ENCODE measurements at places on chromosomes 4 and X. TPM values are rescaled to one million over a fixed set of nuclear protein-coding genes. Genes with fewer than 3 reads are reported as not detected.

GRCh38 chr4:76457885-76458284 lies 22.9 kb downstream of the SHROOM3 start:
- H3K27me3 ChIP-seq, result peaks cover 18% of the 10 kb centered on the region
- H3K4me3 ChIP-seq, result no peak overlapping the region
- peaks cover 2% of the 10 kb centered on the region for H3K36me3 ChIP-seq
- H3K27ac ChIP-seq, result no peak overlapping the region

GRCh38 chr4:8269535-8270417 lies at the start of gene HTRA3:
TSS of gene HTRA3 (plus strand) at chr4:8269754. CDS start at chr4:8269969, 215 bp downstream.
- no peak within 1 kb of the TSS for H3K27ac ChIP-seq
- no peaks in the 10 kb centered on the region for H3K36me3 ChIP-seq
- DNase-seq, result no peak
- no peaks in the 10 kb centered on the region for H3K4me1 ChIP-seq

DNA sequence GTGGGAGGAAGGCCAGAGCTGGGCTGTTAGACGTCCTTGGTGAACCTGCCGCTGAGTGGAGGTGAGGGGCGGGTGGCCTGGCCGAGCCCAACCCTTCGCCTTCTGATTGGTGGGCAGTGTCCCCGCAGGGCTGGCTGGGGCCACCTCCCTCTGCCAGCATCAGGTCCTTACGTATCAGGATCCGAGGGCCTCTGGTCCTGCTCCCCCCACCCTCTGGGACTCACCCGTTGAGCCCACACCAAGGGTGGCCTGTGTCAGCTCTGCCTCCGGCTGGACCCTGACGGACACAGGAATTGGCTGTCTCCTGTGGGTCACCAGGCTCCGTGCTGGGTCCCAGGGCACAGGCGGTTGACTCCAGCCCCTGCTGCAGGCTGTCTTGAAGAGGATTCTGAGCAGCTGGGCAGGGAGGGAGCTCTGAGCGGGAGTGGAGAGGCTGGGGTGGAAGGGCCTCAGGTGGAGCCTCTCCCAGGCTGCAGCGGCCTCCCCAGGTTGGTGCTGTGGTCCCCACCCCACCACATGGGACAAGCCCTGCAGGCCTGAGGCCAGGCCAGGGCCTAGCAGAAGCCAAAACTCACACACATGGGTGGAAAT lies 58.4 kb upstream of the NKX1-1 start:
- H3K4me1 ChIP-seq, result no peaks in the 10 kb centered on the region
- no peak overlapping the region for H3K4me3 ChIP-seq
- no peak overlapping the region for H3K27ac ChIP-seq
- H3K36me3 ChIP-seq, result no peaks in the 10 kb centered on the region
- DNase-seq, result no peak
- H3K27me3 ChIP-seq, result peaks cover 12% of the 10 kb centered on the region

- H3K27ac ChIP-seq, result no peak overlapping the region
- no peak for DNase-seq
- H3K4me1 ChIP-seq, result no peaks in the 10 kb centered on the region
- no peak overlapping the region for H3K4me3 ChIP-seq
- H3K36me3 ChIP-seq, result no peaks in the 10 kb centered on the region
These were observed 31.6 kb upstream of the MAML3 start for GRCh38 chr4:140185412-140186081.

- no peak for DNase-seq
- no peaks in the 10 kb centered on the region for H3K36me3 ChIP-seq
- no peaks in the 10 kb centered on the region for H3K27me3 ChIP-seq
- no peak overlapping the region for H3K27ac ChIP-seq
- no peak overlapping the region for H3K4me3 ChIP-seq
- H3K4me1 ChIP-seq, result no peaks in the 10 kb centered on the region
These were observed 110.3 kb downstream of the AREG start for GRCh38 chr4:74555231-74555630.

GRCh38 chr4:179762840-179763239 lies 2320.6 kb upstream of the AGA start:
- H3K36me3 ChIP-seq, result no peaks in the 10 kb centered on the region
- no peak overlapping the region for H3K4me3 ChIP-seq
- no peaks in the 10 kb centered on the region for H3K27me3 ChIP-seq
- H3K4me1 ChIP-seq, result no peaks in the 10 kb centered on the region

- H3K36me3 ChIP-seq, result no peaks in the 10 kb centered on the region
- no peak for DNase-seq
- no peak overlapping the region for H3K27ac ChIP-seq
- no peaks in the 10 kb centered on the region for H3K4me1 ChIP-seq
These were observed 72.9 kb upstream of the PPP2R3B start for GRCh38 chrX:459611-460010.

Gene RTL9
- total RNA-seq, result 0.14 TPM

DNA sequence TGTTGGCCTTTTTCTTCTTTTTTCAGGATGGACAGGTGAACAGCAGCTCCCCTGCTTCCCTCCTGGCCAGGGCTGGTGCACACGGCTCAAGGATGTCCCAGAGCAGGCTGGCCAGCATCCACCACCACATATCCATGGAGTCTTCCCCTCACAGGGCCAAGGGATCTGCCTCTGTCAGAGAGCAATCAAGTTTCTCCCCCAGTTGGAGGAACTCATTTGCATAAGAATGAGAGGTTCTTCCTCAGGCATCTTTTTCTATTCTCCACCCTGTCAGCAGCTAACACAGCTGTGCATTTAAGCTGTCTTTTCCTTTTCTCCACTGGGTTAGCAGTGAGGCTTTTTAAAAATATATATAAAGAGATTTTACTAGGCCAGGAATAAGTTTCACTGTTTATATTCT lies 143.8 kb downstream of the ANAPC10 start:
- DNase-seq, result no peak
- H3K36me3 ChIP-seq, result peaks cover 16% of the 10 kb centered on the region
- no peaks in the 10 kb centered on the region for H3K4me1 ChIP-seq
- no peaks in the 10 kb centered on the region for H3K27me3 ChIP-seq
- H3K4me3 ChIP-seq, result no peak overlapping the region
- no peak overlapping the region for H3K27ac ChIP-seq

GRCh38 chr4:11635342-11635741 lies 206.6 kb upstream of the HS3ST1 start:
- no peaks in the 10 kb centered on the region for H3K36me3 ChIP-seq
- no peak overlapping the region for H3K27ac ChIP-seq
- H3K27me3 ChIP-seq, result no peaks in the 10 kb centered on the region
- no peak for DNase-seq
- H3K4me3 ChIP-seq, result no peak overlapping the region
- H3K4me1 ChIP-seq, result no peaks in the 10 kb centered on the region

- no peak for DNase-seq
- no peaks in the 10 kb centered on the region for H3K27me3 ChIP-seq
- no peak overlapping the region for H3K27ac ChIP-seq
These were observed 158.5 kb upstream of the HCCS start for GRCh38 chrX:10952619-10953018.

DNA sequence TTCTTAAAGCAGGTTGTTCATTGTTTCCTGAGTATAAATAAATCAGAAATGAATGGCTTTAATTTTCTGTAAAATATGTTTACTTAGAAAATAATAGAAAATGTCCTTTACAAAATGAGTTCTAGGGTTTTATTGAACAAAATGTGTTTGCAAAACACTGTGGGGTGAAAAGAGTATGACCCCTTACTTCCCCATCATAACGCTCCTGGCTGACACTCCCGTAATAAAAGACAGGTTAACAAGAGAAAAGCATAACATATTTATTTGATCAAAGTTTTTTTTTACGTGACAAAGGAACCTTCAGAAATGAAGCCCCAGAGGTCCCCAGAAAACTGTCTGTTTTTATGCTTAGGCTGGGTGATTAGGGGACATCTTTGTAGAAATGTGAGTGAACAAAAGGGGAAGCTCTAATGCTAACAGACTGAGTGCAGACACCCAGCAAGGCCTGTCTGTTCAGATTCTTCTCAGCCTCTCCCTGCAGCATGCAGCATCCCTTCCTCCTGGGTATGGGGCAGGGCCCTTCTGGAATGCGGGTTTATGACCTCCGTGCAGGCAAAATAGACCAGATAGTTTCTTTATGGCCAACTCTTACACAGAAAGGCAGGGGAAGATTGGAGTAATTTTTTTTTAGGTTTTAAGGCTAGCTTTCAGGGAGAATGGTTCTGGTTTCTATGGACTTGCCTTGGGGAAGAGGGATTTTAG lies 26.1 kb downstream of the ZFP42 start:
- no peaks in the 10 kb centered on the region for H3K4me1 ChIP-seq
- H3K27me3 ChIP-seq, result peaks cover 4% of the 10 kb centered on the region
- H3K27ac ChIP-seq, result no peak overlapping the region
- peaks cover 2% of the 10 kb centered on the region for H3K36me3 ChIP-seq
- DNase-seq, result no peak

DNA sequence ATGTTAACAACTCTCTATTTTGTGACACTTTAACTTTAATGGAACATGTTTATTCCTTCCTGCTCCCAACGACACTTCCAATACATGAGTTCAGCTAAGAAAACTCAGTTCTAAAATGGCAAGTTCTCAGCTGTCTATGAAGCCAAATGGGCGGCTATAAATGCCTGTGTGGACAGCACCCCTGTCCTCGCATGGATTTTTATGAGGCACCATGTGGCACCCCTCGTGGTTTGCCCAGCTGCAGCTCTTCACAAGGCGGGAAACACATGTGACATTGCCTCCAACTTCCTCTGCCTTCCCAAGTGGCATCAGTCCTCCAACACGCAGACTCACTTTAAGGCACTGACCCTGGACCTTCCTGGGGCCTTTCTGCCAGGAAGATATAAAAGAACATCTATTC lies 48.0 kb downstream of the SH3RF1 start:
- H3K4me3 ChIP-seq, result no peak overlapping the region
- H3K36me3 ChIP-seq, result no peaks in the 10 kb centered on the region
- no peak overlapping the region for H3K27ac ChIP-seq
- no peak for DNase-seq

DNA sequence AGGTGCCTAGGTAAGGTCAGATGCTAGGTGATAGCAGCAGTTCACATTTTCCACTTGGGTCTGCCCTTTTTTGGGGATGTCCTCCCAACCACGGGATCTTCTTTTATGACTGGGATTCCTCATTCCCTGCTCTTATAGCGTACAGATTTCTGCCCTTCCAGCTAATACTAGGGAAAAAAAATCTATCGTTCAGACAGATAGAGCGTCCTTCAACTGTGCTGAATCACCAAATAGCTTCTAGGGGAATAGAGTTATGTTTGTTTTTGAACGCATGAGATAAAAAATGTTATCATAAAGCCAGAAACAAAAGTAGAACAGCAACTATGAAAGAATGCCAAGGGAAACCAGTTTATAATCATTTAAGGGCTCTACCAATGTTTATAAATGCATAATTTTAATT lies 13.0 kb downstream of the RAP2C start:
- H3K4me3 ChIP-seq, result no peak overlapping the region
- H3K27me3 ChIP-seq, result peaks cover 18% of the 10 kb centered on the region
- no peak overlapping the region for H3K27ac ChIP-seq
- DNase-seq, result no peak
- H3K36me3 ChIP-seq, result peaks cover 10% of the 10 kb centered on the region

- H3K4me3 ChIP-seq, result no peak overlapping the region
- H3K36me3 ChIP-seq, result peaks cover 4% of the 10 kb centered on the region
- H3K4me1 ChIP-seq, result no peaks in the 10 kb centered on the region
- no peak overlapping the region for H3K27ac ChIP-seq
- H3K27me3 ChIP-seq, result peaks cover 25% of the 10 kb centered on the region
These were observed 414.8 kb downstream of the OPHN1 start for GRCh38 chrX:68018248-68019203.

- no peaks in the 10 kb centered on the region for H3K36me3 ChIP-seq
- no peak overlapping the region for H3K4me3 ChIP-seq
- peaks cover 22% of the 10 kb centered on the region for H3K4me1 ChIP-seq
- peaks cover 19% of the 10 kb centered on the region for H3K27me3 ChIP-seq
These were observed 249.6 kb downstream of the OPHN1 start for GRCh38 chrX:68183612-68184214.

DNA sequence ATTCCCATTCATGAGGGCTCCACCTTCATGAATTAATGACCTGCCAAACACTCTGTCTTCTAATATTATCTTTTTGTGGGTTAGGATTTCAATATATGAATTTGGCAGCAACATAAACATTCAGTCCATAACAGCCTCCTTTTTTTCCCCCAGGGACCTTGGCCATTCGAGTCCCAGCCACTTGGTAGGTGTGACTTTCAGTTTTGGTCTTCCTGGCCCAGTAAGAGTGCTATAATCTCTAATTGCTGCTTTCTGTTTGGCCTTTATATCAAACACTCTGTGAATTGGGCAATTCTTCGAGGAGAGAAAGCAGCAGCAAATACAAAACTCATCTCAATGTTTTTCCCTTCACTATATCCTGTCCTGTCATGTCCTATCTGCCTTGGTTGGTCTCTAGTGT lies 12.4 kb upstream of the RADX start:
- no peak for DNase-seq
- peaks cover 59% of the 10 kb centered on the region for H3K27me3 ChIP-seq
- no peak overlapping the region for H3K27ac ChIP-seq
- no peaks in the 10 kb centered on the region for H3K36me3 ChIP-seq
- no peaks in the 10 kb centered on the region for H3K4me1 ChIP-seq

DNA sequence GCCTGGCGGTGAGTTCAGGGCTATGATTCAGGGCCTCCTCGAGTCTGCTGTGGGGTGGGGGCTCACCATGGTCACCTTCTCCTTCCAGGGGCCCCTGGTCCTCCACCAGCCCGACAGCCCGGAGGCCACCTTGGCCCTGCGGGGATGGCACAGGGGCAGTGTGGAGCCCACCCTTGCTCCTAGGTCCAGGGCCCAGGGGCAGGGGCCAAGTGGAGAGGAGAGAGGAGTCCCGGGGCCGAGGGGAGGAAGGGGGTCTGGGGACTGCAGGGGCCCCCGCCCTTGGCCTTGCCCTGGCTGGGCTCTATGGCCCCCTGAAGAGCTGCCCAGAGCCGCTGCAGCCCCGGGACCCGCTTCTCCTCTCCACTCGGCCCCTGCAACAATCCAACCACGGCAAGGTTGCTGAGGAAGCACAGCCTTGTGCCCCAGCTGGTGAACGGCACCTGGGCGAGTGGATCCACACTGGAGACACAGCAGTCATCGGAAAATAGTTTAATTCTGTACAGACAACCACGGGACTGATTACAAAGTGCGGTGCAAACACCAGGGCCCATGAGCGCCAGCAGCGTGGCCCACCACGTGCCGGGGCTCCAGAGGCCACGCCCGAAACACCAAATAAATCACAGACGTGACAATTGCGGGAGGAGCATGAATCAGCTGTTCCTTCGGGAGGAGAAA lies 23.0 kb upstream of the CPLX1 start:
- no peak overlapping the region for H3K27ac ChIP-seq
- H3K36me3 ChIP-seq, result peaks cover 8% of the 10 kb centered on the region
- H3K27me3 ChIP-seq, result no peaks in the 10 kb centered on the region
- no peak overlapping the region for H3K4me3 ChIP-seq
- no peaks in the 10 kb centered on the region for H3K4me1 ChIP-seq
- no peak for DNase-seq

DNA sequence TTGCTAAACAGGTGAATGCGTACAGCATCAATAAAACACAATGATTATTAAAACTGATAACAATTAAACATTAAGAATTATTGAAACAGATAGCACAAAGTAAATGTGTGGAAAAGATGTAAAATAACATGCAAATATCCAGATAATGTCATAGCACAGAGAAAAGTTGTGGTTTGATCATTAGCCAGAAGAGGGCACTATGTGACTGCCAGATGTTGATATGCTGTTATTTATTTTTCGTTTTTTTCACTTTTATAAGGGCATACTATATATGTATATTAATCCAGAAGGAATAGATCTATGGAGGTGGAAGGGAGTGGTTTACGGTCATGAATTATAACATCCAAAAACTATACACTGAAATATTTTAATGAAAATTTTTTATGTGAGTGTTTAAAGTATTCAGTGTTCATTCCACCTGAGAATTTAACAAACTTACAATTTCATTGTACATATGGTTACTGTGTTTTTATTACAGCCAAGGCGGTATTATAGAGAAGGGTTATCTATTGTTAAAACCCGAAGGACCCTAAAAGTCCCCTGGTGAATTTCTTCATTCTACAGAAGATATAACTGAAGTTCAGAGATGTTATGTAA lies 211.9 kb upstream of the UGT8 start:
- H3K27me3 ChIP-seq, result no peaks in the 10 kb centered on the region
- no peaks in the 10 kb centered on the region for H3K4me1 ChIP-seq
- no peak overlapping the region for H3K4me3 ChIP-seq
- H3K27ac ChIP-seq, result no peak overlapping the region
- DNase-seq, result no peak
